ENCODE measurements at places on chromosomes 2 and 18.

- DNase-seq = no peak
These were observed 141.3 kb downstream of the NCK2 start for GRCh38 chr2:105886029-105886454.

DNA sequence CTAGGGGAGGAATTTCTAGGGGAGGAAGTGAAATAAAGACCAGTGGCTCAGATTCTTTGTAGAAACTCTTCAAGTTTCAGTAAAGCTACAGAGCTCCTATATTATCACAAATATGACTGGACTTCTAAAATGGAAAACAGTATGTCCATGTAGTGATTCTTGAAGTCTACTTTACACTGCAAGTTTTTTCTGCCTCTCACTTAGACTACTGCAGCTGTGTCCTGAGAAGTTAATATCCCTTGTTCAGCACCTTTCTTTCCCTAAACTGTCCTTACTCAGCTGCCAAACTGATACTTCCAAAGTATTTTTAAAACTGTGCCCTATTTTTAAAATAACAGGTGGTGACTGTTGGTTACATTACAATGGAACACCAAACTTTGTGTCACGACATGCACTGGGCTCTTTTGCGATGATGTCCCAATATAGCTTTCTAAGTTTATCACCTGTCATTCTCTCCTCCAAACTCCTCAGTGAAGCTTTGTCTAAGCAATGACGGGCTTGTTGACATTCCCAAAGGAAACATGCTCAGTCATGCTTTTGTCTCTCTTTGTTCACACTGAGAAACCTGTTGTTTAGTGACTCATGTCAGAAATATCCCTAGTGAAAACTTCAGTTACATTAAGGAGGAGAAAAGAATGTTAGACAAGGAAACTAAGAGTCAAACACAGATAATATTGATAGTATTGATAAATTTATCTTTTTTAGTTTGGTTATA lies 341.1 kb downstream of the ARL6IP6 start:
- no peak for DNase-seq

- DNase-seq = no peak
These were observed 40.0 kb downstream of the BCL2L11 start for GRCh38 chr2:111160758-111161157.

DNA sequence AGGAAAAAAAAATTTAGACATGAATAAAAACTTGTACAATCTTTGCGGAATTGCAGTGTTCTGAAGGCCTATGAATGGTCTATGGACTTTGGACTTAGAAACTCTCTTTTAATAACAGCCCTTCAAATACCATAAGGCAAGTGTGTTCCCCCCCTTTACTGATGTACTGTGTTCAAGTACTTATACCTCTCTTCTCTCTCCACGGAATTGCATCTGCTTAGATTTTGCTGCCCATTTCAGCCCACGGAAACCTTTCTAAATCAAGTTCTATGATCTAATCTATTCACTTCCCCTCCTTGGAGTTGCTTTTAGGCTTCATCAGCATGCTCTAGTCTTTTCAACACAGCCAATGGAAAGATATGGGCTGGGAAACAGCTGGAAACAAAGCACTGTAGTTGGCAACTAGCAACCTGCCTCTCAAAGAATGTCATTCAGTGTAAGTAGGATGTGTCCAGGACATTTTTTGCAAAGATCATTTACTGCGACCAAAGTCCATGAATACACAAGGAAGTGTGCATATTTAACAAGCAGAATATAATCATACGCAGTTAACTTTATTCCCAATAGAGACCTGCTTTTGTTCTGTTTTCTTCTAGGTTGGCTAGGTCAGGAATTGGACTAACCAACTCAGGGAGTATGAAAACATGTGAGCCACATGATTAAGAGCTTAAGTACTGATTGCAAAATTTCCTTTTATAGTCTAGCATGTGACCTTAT lies 58.0 kb downstream of the SLC40A1 start:
- DNase-seq = no peak

- no peak for DNase-seq
These were observed 40.6 kb upstream of the RFX8 start for GRCh38 chr2:101515477-101515876.

GRCh38 chr2:197286805-197287595 lies 23.6 kb downstream of the ANKRD44 start:
- DNase-seq = no peak

GRCh38 chr2:162509288-162509968 lies 165.5 kb downstream of the GCA start:
- no peak for DNase-seq
